ENCODE measurements at places on chromosomes 11 and 22. TPM values are rescaled to one million over a fixed set of nuclear protein-coding genes. Genes with fewer than 3 reads are reported as not detected.

DNA sequence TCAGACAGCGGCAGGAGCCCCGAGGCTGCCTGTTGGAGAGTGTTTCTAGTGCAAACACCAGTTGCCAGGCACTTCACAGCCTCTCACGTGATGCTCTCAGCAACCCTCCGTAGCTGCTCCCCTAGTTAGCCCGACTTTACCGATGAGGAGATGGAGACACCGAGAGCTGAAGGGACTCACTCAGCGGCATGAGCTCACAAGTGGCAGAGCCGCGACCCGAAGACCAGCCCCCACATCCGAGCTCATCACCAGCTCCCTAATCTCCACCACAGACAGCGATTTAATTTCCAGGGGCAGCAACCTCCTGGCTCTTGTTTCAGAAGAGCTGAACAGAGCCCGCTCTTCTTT, 28.7 kb upstream of the RTL6 start:
- DNase-seq = no peak

- DNase-seq = no peak
Observed at GRCh38 chr22:26225207-26225606, 55.9 kb downstream of the SEZ6L start.

GRCh38 chr11:14446701-14447169, 52.9 kb downstream of the COPB1 start:
- DNase-seq = no peak

- DNase-seq = no peak
Observed at GRCh38 chr11:8333376-8333775, 69.7 kb upstream of the LMO1 start.

HTR3A gene
- 0.18 TPM for total RNA-seq

DNA sequence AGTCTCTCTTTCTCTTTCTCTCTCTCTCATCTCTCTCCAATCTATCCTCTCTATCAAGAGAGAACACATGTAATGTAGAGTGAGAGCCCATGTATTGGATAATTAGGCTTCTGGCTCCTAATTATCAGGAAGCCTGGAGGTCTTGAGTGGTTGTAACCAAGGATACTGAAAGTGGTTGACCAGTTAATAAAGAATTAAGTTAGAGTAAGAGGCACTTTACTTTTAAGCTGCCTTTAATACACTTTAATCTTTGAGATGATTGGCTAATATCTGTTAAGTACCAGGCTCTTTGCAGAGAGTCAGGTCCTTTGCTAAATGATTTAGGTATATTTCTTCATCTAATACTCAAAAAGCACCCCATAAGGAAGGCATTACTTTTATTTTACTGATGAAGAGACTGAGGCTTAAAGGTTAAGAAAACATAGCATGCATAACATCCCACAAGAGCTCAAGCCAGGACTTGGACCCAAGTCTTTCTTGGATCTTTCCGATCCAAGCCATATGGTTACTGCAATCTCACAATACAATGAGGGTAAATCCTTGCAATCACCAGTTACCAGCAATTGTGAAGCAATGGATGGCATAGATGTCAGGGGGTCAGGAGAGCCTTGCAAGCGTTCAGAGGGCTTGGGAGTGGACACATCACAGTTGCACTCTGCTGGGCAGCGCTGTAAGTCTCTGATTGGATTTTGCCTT, 22.1 kb downstream of the CD44 start:
- no peak for DNase-seq

OR8H1 gene
- total RNA-seq = not detected

GRCh38 chr11:108587109-108587508, 6.5 kb downstream of the EXPH5 start:
- DNase-seq = no peak

GRCh38 chr11:41775296-41775695, 315.8 kb upstream of the LRRC4C start:
- no peak for DNase-seq

DNA sequence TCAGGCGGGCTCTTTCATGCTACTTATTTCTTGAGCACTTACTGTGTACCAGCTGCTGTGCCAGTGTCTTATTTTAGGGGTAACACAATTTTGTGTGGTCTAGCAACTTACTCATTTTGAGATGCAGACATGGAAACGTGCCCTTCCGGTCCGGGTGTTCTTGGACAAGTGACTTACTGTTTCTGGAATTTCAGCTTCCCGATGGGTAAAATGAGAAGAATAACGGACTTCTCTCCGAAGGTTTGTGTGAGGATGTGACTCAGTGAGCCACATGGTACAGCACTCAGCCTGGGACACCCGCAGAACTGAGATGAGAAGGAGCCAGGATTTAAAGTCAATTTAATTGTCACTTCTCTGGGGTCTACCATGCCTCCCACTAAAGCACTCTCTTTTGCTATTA, 114.5 kb upstream of the SYT13 start:
- DNase-seq = no peak

DNA sequence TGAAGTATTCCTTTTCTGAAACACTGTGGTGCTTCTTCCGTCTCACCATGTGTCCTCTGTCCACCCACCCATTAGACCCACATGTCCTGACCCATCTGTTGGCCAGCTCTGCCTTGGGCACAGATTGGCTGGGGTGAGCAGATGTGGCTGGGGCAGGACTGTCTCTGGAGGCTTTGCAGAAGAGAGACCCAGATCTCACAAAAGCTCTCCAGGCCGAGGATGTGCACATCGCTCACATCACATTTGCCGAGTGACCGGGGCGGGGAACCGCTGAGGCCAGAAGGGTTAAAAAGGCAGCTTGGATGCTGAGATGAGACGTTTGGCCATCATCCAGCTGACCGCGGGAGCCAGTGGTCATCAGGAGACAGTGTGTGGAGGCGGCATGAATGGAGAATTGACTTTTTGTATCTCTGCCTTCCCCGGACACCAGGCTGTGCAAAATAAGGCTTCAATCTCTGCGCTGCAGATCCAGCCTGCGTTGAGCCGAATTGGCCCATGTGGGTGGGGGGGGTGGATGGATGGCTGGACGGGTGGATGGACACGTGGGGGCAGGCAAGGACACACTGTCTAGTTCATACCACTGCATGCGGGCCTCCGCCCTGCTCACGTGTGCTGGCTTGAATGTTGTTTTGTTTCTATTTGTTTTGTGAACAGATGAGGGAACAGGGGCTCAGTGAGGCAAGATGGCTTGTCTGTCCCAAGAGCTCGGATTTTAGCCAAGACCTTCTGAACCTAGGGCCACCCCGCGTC, 6.1 kb downstream of the IFITM10 start:
- peak; percentile 21 for DNase-seq

DNA sequence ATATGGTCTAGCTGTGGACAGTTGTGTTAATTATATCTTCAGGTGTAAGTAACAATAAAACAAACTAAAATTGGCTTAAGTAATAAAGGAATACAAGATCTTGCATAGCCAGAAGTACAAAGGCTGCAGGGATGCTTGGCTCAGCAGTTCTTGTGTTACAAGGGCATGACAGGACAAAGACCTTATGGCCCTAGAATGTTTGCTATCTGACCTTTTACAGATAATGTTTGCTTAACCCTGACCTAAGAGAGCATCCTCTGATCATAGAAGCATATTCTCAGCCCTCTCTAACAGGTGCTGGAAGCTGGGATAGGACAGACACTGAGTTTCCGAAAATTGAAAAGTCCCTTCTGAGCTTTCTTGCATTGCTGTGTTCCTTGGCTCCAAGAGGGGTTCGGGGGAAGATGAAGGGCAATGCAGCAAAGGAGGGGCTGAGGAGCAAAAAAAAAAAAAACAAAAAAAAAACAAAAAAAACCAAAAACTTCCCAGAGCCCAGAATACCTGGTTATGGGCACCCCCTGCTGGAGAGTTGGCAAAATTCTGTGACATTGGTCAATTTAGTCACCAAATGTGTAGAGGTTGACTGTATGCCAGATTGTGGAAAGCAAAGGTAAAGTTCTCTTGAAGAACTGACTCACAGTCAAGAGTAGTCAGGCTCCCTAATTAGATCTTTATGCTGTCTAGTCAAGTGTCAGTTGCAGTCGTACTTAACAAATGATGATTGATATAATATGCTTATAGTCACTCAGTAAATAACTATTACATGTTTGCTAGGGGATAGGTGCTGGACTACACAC, 10.4 kb upstream of the HIKESHI start:
- DNase-seq = peak; percentile 37

- DNase-seq = peak; percentile 95
Observed at GRCh38 chr11:65422633-65423515, at the start of gene NEAT1. TSS of gene NEAT1 (plus strand) at chr11:65422798.

MGAT3 gene
- 11.6 TPM for total RNA-seq

DNA sequence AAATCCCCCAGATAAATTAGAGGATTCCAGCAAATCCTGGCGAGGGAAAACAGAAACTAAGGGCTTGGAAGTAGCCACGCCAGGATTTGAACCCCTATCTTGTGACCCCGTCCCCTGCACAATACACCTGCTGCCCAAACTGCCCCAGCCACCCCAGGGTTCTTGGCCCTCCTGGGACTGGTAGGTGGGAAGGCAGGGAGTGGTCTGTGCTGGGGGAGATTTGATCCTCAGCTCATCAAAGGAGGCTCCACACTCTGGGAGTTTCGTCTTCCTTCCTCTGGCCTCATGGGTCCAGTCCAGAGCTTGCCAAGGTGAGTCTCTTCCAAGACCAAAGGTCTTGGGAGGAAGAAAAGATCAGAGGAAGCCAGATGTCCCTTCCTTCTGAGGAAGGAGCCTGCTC, 4.5 kb upstream of the CHST1 start:
- no peak for DNase-seq

MPZL2 gene
- 11.6 TPM for total RNA-seq

- no peak for DNase-seq
Observed at GRCh38 chr22:44179196-44179988, 1.3 kb upstream of the PARVG start.

DNA sequence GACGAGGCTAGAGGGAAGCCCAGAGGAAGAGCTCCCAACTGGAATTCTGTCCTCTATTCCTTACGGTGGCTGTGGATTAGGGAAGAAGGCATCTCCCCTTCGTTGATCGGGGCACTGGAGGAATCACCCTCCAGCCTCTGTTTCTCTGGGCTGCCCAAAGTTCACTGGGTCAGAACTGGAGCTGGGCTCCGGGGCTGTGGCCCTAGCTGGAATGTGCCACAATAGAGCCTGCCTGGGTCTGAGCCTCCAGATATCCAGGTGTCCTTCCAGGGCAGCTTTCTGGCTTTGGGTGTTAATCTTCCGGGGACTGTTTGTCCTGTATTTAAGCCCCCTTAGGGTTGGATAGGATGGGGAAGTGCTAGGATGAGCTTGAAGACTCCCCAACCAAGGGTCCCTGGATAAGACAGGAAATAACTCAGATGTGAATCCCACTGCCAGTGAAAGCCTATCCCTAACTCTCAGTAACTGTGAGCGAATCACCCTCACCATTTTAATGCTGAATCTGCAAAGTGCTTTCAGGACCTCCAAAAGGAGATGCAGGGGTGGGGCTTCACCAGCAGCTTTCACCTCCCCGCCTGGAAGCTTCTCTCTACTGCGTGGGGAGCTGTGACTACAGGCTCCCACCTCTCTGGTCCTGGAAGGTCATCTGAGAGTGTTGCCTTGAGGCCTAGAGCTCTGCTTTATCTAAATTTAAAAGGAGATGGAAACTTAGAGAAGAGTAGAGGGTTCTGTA, 9.5 kb downstream of the YPEL4 start:
- no peak for DNase-seq

DNA sequence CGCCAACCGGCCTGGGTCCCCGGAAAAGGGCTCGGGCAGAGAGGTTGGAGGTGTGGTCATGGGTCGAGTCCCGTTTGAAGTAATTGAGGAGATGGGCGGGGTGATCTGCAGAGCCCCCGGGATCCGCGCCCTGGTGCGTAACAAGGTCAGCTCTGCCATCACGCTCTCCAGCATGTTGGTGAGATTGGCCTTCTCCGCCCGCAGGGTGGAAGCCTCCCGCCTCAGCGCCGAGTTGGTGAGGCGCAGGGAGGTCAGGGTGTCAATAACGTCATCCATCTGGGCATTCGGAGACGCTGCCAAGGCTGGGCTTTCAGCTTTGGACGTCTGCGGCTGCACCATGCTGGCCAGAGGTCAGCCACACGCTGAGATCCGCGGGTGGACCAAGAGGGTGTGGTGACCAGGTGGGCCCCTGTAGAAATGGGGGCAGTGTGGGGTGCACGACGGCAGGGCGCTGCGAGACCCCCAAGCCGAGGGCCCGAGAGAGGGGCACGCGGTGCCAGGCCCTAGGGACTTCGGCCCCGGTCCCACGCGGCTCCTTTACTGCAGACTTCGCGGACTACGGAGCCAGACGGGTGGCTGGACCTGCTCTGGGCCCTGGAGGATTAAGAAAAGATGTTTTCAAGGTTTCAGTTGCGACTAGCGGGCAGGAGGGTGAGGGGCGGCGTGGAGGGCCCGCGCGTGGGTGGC, 672 bp downstream of the RTL6 start:
- DNase-seq = peak; percentile 67

DNA sequence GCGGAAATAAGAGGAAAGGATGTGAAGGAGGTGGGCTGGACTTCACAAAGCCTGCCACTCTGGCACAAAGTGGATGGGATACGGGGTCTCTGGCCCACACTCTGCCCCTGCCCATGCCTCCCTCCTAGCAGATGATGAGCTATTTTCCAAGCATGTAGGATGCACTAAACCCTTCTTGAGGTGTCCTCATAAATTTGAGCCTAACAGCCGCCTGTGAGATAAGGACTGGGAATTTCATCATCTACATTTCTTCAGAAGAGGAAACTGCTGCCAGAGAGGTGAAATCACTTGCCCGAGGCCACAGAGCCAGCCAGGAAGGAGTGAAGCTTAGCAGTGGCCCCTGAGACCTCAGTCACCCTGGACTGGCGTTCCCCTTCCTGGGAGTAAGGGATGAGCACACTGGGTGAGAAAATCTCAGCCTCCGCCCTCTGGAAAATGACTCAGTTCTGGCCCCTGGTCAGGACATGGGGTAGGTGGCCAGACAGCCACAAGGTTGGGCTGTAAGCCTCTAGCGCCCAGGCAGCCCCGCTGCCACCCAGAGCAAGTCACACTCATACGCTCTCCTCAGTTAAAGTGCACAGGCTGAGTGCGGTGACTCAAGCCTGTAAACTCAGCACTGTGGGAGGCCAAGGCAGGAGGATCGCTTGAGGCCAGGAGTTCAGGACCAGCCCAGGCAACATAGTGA, 27.9 kb downstream of the MB start:
- DNase-seq = no peak

FOSL1 gene
- total RNA-seq = 11.1 TPM

DNA sequence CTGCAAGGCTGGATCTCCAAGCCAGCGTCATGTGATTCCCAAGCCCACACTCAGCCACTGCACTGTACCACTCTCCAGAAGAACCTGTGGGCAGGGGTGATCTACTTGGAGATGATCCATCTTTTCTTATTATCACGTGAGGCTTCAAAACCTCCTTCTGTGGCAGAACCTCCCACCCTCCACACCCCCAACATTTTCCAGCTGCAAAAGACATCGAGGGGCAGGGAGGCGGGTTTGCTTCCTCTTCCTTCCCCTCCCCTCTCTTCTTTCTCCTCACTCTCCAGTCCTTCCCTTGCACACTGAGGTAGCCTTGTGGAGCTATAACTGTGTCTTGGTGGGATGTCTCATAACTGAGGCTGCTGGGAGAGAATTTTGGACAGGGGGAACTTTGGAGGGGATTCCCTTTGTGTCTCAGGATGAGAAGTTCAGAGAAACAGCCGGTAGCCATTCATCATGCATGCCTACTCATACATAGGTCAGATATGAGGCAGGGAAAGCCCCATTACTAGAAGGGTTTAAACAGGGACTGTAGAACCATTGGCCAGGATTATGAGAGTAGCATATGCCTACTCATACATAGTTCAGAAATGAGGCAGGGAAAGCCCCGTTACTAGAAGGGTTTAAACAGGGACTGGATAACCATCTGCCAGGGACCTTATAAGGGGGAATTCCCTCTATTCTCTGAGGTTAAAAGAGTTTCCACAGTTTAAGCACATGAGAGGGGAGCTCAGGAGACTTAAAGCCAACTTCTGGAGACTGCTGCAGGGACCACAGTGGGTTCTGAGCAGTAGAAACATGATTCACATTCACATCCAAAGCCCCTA, 420.7 kb upstream of the CADM1 start:
- no peak for DNase-seq

- DNase-seq = no peak
Observed at GRCh38 chr22:28146401-28147314, 227.6 kb upstream of the PITPNB start.

Measured in left cardiac atrium (tissue), 4 donors.